ENCODE measurements at places on chromosomes 7 and 10.

DNA sequence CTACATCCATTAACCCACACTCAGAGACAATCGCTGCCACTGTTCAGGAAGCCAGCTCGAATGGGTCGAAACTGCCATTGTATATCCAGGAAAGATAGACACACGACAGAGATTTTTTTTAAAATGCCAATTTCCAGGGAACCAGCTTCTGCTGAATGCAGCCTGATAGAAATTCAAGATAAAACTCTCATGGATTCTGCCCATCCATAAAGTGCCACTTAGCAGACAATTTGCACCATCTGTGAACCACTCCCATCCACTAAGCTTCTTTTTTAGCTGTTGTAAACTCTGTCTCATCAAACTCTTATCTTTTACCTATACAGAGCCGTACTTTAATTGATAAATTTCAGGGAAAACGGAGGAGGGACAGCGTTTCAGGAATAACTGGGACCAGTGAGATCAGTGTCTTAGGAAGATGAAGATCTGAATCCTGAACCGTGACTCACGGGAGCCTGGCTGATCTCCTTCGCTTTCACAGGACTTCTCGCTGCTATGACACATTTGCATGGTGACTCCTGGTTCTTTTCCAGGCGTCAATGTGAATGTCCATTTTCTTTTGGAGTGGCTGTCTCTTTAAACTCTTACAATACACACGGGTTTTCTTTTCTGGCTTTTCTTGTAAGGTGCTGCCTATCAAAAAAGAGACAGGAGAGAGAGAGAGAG, 103.4 kb downstream of the FAM204A start:
- DNase-seq: peak; percentile 4

DNA sequence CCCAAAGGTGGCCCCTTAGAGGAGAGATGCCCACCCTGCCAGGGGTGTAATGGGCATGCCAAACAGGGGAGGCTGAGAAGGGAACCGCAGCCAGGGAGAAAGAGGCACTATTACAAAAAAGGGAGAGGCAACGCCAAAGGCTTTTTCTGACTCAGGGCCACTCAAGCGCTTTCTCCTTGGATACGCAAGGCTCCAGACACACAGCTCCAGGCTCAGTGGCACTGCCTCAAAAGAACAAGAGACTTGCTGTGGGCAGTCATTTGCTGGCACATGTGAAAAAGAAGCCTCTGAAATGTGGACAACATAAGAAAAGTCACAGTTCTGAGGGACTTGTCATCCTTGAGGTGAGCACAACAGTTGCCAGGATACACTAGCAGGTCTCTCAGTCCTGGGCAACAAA, 128.4 kb downstream of the DGKI start:
- no peak for DNase-seq

DNA sequence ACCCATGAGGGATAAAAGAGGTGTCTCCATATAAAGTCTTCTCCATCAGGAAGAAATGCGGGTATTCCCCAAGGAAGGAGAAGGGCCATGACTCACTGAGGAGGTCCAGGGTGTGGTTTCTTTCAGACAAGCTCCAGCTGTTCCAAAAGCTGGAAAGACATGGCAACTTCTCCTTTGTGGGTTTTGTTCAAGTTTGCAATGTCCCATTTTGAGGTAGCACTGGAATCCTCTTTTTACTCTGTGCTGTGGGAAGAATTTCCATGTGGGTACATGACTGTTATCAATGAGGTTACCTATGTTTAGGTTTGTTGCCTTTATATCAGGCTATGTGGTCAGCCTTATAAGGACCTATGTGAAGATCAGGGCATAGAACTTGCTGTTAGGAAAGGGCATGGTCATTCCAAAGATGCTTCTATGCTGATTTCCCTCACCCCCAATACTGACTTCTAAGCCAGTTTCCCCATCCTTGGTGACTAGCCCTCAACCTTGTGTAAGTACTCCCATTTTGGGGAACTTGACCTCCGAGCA, 697.5 kb downstream of the INHBA start:
- DNase-seq: no peak

DNA sequence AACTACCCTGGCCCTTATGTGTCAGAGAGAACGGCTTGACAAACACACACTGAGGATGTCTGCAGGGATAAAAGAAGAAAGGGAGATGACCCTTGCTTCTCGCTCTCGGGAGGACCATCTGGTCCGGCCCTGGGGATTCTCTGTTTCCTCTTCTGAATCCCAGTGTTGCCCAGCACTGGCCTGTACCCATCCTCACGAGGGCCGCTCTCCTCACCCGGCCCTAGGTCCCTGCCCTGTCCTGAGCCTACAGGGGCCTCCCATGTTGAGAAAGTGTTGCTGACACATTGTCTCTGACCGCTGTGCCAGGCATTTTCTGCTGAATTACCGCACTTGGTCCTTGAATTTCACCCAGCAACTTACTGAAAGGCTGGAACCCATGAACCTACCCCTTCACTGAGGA, 171.9 kb upstream of the LANCL2 start:
- no peak for DNase-seq

GRCh38 chr7:133051066-133051465, 30.8 kb downstream of the CHCHD3 start:
- DNase-seq: no peak

- DNase-seq: no peak
Observed at GRCh38 chr7:115066634-115067033, 144.7 kb downstream of the MDFIC start.

DNA sequence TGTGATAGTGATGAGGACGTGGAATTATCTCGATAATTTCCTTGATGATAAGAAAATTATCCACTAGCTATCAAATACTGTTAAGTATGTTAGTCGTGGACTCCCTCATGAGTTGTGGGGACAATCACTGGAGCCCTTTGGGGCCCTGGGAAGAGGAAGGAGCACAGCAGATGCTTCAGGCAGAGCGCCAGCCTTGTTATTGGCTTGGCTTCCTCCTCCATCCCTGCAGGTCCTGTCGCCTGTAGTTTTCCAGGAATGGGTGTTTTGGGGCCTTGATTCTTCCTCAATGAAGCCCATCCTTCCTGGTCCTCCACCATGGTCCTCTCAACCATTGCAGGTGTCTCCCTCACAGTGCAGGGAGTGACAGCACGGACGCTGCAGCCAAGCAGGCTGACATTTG, 32.5 kb upstream of the ZNF32 start:
- no peak for DNase-seq

DNA sequence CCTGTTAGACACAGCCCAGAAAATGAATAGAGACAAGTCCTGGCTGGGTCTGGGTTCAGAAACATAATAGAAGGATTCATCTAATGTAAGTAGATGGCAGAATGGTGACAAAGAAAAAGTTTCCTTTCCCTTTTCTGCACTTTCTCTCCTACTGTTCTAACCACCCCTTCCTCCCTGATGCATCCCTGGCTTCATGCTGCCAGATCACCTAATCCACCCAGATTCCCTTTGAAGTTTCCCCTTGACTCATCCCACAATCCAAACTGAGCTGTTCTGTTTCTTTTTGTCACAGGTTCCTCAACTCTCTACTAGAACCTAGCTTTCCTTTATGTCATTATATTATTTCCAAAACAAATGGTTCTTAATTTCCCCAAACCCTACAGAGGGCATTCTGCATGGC, 1.1 kb upstream of the MACC1 start:
- DNase-seq: no peak

- no peak for DNase-seq
Observed at GRCh38 chr7:38817526-38817925, 91.5 kb downstream of the VPS41 start.

GRCh38 chr7:37645282-37646050, 38.1 kb upstream of the GPR141 start:
- no peak for DNase-seq

DNA sequence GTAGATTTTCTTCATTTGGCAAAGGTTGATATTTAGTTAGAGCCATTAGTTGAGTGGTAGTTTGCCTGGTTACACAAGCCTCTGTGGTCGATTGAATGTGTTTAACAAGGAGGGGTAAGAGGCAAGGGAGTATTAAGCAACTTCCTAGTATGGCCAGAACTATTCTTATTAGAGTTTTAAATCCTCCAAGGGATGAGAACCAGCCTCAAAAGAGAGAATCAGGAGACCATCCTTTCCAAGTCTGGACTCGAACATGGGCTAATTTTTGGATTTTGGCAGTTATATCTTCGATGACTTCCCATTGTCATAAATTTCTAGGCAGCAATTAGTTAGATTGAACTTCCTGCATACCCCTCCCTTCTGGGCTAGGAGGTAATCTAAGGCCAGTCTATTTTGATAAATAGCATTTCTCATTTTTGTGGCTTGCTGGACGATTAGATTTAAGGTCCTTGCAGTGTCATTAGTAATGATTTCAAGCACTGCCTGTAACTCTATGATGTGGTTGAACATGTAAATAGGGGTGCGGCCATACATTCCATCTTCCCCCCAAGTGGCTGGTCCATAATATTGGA, 219.5 kb upstream of the KCND2 start:
- no peak for DNase-seq

DNA sequence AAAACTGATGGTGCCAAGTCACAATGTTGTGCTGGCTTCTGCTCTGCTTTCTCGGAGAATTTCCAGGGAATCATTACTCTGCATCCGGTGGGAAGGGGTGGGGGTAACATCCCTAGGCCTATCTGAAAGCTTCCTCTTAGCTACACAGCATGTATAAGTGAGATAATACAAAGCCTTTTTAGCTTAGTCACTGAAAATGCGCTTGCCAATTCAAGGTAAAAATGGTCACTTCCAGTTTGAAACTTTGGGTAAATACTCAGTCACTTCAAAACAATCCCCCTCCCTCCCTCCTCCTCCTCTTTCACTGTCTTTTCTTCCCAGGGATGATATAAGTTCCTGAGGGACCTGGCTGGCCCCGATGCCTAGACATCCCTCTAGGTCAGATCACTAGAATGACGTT, 57.3 kb upstream of the APBB1IP start:
- DNase-seq: no peak

DNA sequence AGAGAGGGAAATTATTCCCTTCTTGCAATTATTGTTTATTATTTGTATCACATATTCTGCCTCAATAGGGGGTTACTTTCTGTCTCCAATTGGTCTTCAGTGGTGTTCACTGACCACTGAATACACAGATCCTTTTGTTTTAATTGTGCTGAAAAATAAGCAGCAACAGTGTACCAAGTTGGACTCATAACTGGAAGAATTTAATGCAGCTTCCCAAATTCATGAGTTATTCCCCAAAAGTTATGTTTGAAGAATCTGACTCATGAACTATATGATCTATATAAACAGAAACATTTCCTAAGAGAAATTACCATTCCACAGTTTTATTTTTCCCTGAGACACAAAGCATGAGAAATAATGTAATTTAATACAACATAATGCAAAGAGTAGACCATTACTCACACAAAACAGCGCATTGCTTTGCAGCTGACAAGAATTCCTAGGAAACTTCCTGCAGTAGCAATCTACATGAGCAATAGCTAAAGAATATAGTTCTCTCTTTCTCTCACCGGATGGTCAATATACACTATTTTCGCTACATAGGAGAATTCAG, 479.2 kb downstream of the HTR7 start:
- DNase-seq: no peak

DNA sequence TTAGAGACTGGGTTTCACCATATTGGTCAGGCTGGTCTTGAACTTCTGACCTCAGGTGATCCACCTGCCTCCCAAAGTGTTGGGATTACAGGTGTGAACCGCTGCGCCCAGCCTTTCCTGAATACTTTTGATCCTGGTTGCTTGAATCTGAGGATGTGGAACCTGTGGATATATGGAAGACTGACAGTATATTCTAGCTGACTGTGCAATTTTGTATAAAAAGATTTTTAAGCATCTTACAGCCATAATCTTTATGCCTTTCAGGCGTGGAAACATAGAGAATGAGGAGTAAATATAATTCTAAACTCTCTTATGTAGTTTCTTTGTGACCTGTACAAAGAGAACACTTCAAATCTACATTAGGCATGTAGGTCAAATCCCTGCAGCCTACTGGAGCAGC, 16.2 kb downstream of the TSPAN14 start:
- DNase-seq: no peak

- no peak for DNase-seq
Observed at GRCh38 chr7:96636979-96637378, 72.7 kb downstream of the SEM1 start.

DNA sequence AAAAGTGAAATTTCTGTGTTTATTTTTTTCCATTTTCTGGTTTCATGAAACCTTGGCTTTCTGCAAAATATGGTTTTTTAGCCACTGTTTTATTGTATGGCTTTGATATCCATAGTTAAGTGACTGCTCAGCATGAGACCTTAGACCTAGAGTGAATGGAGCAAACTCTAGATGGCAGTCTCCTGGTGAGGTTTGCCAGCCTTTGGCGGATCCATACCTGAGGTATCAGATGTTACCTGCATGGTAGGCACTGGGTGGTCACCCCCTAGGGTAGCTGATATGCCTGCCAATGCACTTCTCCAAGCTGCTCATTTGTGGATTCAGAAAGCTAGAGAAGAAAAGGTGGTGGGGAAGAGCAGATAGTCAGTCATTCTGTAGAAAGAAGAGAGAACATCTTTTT, 17.4 kb upstream of the FZD8 start:
- DNase-seq: no peak

GRCh38 chr7:47483604-47484273, 98.2 kb downstream of the TNS3 start:
- no peak for DNase-seq

DNA sequence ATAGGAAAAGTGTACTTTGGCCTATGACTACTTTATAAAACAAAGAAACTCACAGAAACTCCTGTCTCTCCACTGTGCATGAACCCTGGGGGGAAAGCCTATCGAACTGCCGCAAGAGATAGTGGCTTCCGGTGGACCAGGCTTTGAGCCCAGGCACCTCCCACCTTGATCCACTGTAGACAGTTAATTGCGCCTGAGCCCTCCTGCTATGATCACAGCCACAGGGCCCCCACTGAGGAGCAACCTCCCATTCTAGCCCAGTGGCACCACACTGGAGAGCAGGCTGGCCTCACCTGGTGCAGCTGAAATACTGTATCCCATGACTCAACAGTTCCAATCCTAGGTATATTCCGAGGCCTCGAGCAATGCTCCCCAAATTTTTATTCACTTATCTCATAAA, 98.8 kb downstream of the COBL start:
- DNase-seq: no peak

GRCh38 chr7:76044375-76044865, 3.4 kb downstream of the STYXL1 start:
- DNase-seq: no peak

GRCh38 chr10:129745186-129745750, 218.8 kb downstream of the EBF3 start:
- no peak for DNase-seq

DNA sequence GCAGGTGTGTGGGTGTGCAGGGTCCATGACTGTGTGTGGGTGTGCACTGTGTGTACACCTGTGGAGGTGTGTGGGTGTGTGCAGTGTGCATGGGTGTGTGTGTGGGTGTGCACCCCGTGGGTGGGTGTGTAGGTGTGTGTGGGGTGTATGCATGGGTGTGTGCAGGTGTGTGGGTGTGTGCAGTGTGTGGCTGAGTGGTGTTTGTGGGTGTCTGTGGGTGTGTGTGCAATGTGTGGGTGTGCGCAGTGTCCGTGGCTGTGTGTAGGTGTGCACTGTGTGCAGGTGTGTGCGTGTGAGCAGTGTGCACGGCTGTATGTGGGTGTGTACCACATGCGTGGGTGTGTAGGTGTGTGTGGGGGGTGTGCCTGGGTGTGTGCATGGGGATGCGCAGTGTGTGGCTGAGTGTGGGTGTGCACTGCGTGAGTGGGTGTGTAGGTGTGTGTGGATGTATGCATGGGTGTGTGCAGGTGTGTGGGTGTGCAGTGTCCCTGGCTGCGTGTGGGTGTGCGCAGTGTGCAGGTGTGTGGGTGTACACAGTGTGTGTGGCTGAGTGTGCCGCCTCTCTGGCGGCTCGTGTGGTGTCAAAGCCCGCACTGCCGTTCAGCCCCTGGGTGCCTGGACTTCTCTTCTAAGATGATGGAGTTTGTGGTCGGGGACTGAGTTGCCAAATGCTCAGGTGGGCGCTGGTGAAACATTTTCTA, 208.3 kb downstream of the DNAJB6 start:
- no peak for DNase-seq

- no peak for DNase-seq
Observed at GRCh38 chr10:124632064-124632531, 112.1 kb downstream of the FAM53B start.

Measured in NCI-H460 (cell line).